ENCODE measurements at places on chromosomes 2 and 18. TPM values are rescaled to one million over a fixed set of nuclear protein-coding genes. Genes with fewer than 3 reads are reported as not detected.

ABCA12 gene
- total RNA-seq: not detected

GAD1 gene
- not detected for total RNA-seq

DNA sequence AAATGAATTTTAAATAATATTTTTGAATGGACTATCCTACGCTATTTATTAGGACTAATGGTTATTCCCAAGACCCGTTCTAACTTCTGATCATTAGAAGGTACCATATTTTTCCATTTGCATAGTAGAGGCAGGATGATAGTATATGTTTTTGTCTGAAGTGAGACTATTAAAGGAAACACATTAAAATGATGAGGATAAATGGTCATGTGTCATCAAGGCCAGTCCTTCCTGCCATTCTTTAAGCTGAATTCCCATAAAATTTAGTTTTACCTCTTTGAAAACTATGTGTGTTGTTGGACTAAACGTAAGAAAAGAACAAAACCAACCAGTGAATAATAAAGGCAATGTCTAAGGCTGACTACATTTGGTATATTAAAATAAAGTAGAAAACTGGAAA is 121.8 kb downstream of the SLC8A1 start:
- DNase-seq: no peak
- no peaks in the 10 kb centered on the region for H3K36me3 ChIP-seq
- H3K27ac ChIP-seq: no peak overlapping the region
- no peaks in the 10 kb centered on the region for H3K4me1 ChIP-seq
- no peak overlapping the region for H3K4me3 ChIP-seq

GRCh38 chr18:75845413-75845812 is 417.9 kb upstream of the SMIM21 start:
- no peak overlapping the region for H3K4me3 ChIP-seq
- no peak overlapping the region for H3K27ac ChIP-seq
- no peaks in the 10 kb centered on the region for H3K36me3 ChIP-seq

GRCh38 chr2:99448556-99448955 is 41.3 kb downstream of the REV1 start:
- H3K36me3 ChIP-seq: peaks cover 35% of the 10 kb centered on the region
- H3K27ac ChIP-seq: no peak overlapping the region
- H3K27me3 ChIP-seq: no peaks in the 10 kb centered on the region
- DNase-seq: no peak

- no peak for DNase-seq
- no peak overlapping the region for H3K4me3 ChIP-seq
- H3K27ac ChIP-seq: no peak overlapping the region
- H3K27me3 ChIP-seq: no peaks in the 10 kb centered on the region
- H3K36me3 ChIP-seq: peaks cover 20% of the 10 kb centered on the region
- H3K4me1 ChIP-seq: no peaks in the 10 kb centered on the region
Observed at GRCh38 chr2:221444106-221444505, 128.0 kb downstream of the EPHA4 start.

- H3K4me3 ChIP-seq: no peak overlapping the region
- H3K4me1 ChIP-seq: no peaks in the 10 kb centered on the region
- peak overlapping the region; percentile 33 for H3K27ac ChIP-seq
- no peaks in the 10 kb centered on the region for H3K27me3 ChIP-seq
- DNase-seq: no peak
- peaks cover 66% of the 10 kb centered on the region for H3K36me3 ChIP-seq
Observed at GRCh38 chr2:112093216-112093615, 38.1 kb downstream of the TMEM87B start.

DNA sequence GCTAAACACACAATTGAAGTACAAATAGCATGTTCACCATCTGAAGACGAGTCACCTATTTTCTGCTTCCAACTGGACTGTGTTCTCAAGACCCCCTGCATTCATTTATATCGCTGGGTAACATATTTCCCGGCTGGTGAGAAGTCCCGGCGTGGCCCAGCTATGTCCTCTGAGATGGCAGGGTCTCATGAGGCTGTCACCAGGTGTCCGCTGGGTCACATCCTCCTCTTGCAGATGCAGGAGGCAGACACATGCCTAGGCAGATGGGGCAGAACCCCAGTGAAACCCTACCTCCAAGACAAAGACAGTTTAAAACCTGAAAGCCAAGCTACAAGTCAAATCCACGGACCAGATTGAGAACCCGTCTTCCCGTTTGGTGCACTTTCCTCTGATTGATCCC is 36.8 kb upstream of the UBE2F start:
- no peaks in the 10 kb centered on the region for H3K27me3 ChIP-seq
- H3K4me1 ChIP-seq: peaks cover 7% of the 10 kb centered on the region
- no peak for DNase-seq
- H3K27ac ChIP-seq: no peak overlapping the region
- H3K4me3 ChIP-seq: no peak overlapping the region

DNA sequence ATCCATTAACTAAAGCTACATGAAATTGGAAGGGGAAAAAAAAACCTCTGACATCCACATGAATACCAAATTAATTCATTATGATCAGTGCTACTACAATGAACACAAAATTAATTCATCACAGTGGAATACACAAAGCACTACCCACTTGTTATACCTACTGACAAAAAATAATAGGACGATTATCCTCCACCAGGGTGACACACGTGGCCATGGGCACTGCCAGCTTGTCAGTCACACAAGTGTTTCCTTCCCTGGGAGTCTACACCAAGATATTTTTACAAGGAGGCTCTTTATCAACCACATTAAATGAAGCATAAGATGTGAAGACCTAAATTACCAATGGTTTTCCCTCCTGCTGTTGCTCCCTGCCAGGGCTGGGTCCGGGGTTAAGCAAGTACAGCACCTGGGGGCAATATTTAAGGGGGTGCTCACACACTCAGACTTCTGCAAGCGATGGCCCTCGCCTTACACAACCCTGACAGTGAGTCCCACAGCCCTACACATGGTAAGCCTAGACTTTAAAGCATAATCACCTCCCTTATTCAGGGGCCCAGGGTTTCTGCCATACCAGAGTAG is 90.1 kb downstream of the TCF4 start:
- no peak overlapping the region for H3K4me3 ChIP-seq
- no peaks in the 10 kb centered on the region for H3K27me3 ChIP-seq
- no peaks in the 10 kb centered on the region for H3K4me1 ChIP-seq
